ENCODE measurements at places on chromosomes 4 and X.
A peak's percentile ranks its signal among the peaks of the same experiment; 100 is the strongest.

- DNase-seq, result no peak
Measured at GRCh38 chr4:171432536-171432935, 380.7 kb upstream of the GALNTL6 start.

DNA sequence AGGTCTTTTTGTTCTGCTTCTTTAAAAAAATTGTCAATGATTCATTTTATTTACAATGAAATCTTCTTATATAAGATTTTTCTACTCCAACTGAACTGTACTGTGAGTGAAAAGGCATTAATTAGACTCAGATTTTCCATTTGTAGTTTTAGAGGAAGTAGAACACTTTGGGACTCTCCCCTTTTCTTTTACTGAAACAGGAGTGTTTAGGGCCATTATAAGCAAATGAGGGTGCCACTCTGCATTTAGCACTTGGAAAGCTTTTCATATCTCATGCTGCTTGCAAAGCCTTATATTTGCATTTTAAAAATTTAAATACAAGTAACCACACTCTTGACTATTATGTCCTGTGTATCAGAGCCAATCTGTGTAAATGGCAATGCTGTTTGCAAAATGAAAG, 584.3 kb downstream of the KLHL13 start:
- no peak for DNase-seq

GRCh38 chr4:188719794-188720193, 580.6 kb downstream of the TRIML1 start:
- no peak for DNase-seq

- DNase-seq, result no peak
Measured at GRCh38 chr4:76055016-76055415, 19.1 kb upstream of the CXCL11 start.

DNA sequence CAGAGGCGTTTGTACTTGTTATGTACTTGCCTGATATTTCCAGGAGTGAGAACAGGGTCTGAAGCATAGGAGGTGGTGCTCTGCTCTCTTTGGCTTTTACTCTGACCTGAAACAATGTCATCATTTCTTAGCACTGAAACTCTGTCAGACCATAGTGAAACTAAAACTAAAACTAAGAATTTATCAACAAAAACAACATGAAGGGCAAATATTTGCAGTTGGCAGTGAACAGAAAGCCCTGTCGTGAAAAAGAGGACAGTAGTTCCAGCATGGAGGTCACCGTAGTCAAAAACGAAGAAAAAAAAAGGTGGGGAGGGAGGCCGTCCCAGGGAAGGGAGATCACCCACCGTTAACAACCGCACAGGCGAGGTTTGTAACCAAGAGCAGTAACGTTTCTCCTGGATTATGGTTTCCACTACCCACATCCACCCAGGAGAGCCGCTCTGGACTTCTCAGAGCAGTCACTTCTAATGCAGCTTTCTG, 97.5 kb downstream of the ANK2 start:
- no peak for DNase-seq

- DNase-seq, result no peak
Measured at GRCh38 chrX:100654261-100654660, 10.3 kb downstream of the SRPX2 start.

GRCh38 chr4:126264839-126265238, 950.1 kb downstream of the FAT4 start:
- DNase-seq, result no peak

DNA sequence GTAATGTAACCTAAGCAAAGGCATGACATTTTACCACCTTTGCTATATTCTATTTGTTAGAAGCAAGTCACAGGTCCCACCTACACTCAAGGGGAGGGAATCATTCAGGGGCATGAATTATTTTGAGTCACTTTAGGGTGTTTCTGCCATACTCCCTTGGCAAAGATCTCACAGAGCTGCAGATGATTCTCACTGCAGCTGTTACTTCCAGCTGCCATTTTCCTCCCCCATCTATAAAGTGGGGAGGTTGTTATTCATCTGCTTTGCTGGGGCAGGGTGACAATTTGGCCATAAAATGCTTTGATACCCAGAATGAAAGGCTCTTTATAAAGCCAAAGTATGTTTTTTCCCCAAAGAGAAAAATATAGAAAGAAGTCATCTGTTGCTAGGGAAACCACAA, 136.5 kb upstream of the SMIM31 start:
- DNase-seq, result no peak

GRCh38 chrX:22041907-22042530, 9.9 kb downstream of the PHEX start:
- DNase-seq, result no peak

GRCh38 chr4:26861434-26862186, 969 bp downstream of the STIM2 start:
- DNase-seq, result peak; percentile 48

GRCh38 chr4:139763205-139763604, 97.6 kb downstream of the MGST2 start:
- DNase-seq, result no peak

DNA sequence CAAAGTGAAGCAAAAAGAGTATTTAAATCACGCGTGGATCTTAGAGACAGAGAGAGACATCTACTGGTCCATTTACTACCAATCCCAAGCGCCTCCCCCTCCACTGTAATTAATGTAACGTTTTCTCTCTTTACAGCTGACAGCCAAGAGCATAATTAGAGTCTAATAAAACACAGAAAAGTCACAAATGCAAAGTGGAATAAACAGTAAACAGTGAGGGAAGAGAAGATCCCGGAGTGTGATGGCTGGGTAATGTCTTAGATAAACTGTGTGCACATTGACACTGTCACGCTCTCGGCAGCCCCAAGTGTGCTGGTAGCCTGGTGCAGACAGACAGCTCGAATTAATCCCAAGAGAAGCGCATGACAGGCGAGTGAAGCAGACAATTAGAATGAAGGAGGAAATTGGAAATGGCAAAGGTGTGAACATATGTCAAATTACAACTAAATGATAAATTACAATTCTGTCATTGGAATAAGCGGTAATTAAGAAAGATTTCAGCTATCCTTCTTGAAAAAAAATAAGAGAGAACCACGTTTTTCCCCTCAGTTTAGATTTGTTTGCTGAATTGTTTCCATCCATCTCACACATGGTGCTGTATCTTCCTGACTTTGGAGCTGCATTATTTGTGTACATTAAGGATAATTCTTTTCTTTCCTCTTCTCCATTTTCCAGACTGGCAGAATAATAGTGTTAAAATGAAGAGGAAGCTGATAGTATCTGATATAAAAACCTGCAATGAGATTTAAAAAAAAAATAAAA, 100.1 kb downstream of the CXXC4 start:
- no peak for DNase-seq

GRCh38 chr4:56058555-56058954, 109.8 kb downstream of the CEP135 start:
- DNase-seq, result no peak

DNA sequence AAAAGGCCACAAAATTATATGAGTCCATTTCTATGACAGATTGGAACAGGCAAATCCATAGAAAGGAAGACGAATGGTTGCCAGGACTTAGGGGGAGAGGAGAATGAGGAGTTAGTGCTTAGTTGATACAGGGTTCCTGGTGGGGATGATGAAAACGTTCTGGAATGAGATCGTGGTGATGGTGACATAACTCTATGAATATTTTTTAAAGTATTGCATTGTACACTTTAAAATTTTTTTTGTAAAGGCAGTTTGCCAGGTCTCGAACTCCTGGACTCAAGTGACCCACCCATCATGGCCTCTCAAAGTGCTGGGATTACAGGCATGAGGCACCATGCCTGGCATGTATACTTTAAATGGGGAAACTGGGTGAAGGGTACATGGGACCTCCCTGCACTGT, 9.9 kb upstream of the CCNQ start:
- no peak for DNase-seq

- DNase-seq, result no peak
Measured at GRCh38 chr4:105145903-105146275, 787 bp upstream of the TET2 start.

DNA sequence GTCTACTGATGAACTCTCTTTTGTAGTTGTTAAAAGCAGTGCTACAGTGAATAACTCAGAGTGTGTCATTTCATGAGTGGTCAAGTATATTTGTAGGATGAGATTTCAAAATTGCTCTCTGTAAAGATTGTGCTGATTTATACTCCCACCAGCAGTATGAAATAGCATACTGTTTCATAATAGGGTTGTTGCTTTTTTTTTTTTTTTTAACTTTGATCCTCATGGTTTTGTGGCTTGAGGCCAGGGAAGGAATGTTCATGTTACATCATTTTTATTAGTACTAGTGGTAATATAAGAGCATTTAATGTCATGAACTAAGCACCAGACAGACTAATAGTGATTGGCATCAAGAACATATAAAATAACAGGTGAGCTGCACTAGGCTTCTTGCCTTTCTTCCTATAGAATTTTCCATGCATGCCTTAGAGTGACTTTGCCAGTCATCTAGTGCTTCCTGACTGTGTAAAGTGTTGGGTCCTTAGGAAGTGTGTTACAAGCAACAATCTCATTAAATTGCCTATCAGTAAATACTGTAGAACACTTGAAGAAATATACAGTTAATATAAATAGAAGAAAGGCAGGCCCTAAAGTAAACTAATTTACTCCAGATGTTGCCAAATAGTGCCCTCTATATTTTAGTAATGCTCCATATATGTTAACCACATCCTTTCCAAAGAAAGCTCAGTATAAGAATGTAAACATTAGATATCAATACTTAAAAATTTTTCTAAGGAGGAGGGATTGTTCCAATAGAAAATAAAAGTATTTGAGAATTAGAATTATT, 38.6 kb upstream of the MSMO1 start:
- DNase-seq, result no peak

GRCh38 chr4:40378619-40379018, 43.5 kb downstream of the CHRNA9 start:
- no peak for DNase-seq

DNA sequence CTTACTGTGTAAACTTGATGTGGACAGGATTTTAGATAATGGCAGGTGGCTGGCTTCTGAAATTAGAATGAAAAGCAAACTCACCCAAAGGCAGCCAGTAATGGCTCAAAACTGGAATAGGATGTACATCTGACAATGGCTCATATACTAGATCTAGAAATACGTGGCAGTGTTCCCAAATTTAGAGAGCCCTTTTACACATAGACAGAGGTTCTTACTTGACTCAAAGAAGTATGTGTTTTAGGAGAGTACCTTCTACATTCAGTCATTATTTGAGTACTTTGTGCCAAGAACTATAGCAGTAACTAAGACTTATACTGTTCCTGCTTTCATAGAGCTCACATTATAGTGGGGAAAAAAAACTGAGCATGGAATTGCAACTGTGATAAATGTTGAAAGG, 48.0 kb downstream of the UBE2K start:
- DNase-seq, result no peak

DNA sequence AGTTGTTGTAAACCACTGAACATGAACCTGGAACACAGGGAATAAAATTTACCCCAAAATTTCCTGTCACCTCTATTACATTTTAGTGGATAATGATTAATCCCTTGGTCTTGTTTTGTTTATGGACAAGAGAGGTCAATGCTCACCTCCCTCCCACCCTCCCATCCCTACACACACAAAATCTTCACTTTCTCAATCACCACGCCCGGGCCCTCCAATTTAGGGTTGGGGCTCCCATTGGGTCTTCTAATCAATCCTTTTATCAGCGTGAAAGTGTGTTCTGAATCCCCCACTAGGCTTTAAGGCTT, 23.1 kb downstream of the ABCG2 start:
- DNase-seq, result no peak

DNA sequence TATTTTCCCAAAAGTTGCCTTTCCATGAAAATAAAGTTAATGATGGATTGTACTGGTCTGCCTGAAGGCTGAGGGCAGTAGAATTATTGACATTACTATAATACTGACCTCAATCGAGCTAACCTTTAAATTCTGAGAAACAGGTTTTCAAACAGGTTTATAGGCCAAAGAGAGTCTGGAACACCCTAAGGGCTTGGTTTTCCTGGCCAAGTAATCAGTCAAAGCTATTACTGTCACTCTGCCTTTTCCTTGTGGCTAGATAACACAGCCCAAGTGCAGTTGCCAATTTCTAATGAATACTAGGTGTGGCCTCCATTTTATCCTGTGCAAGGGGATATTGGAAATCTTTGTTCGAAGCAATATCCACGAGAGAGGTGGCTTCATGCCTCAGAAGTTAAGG, 75.2 kb downstream of the INTS12 start:
- DNase-seq, result peak; percentile 14

GRCh38 chrX:39577985-39578869, 519.5 kb downstream of the BCOR start:
- no peak for DNase-seq

DNA sequence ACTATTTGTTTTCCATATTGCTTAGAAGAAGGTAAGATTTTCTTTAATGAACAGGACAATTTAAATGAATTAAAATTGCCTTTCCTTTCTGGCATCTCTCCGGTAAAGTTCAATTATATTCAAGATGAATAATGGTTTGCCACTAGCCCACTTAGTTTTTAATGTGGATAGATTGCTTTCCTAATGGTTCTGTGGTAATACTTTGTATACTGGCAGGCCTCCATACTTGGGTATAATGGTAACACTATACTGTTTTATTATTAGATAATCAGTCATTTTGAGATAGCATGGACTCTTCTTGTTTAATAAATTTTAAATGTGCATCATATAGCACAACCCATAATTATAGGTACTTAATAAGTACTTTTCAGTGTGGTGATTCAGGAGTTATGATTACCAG, 89.5 kb downstream of the ELOVL6 start:
- DNase-seq, result no peak

GRCh38 chr4:53307210-53307609, 58.7 kb downstream of the SCFD2 start:
- DNase-seq, result no peak

DNA sequence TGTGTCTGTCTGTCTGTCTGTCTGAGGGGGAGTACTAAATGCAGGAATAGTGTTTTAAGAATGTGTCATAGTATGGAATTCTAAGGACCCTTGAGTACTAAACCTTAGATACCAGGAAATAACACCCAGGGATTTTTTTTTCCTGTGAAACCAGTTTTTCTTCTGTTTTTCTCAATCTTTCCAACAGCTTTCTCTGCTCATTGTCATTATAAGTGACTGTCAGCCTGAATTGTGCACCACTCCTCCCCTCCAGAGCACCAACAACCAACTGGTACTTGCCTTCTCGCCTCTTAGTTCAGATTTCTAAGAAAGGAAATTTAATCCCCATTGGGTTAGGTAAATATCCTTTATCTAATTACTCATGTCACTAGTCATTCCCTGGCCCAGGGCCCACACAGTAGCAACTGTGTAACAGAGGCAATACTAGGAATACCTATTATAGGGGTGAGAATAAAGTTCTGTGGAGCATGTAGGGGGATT, 320.6 kb downstream of the ADGRL3 start:
- DNase-seq, result peak; percentile 3

- DNase-seq, result no peak
Measured at GRCh38 chrX:115269051-115269683, 20.3 kb upstream of the LUZP4 start.

- DNase-seq, result no peak
Measured at GRCh38 chrX:123871309-123871708, 11.5 kb downstream of the XIAP start.

- no peak for DNase-seq
Measured at GRCh38 chr4:59855630-59856352, 1344.3 kb upstream of the ADGRL3 start.

GRCh38 chr4:34178476-34178875, 2065.8 kb downstream of the ARAP2 start:
- no peak for DNase-seq

- DNase-seq, result no peak
Measured at GRCh38 chrX:154063234-154063633, 34.3 kb downstream of the MECP2 start.

All from NCI-H2029 (cell line).